ENCODE measurements at places on chromosomes 2 and 18. TPM values are rescaled to one million over a fixed set of nuclear protein-coding genes. Genes with fewer than 3 reads are reported as not detected.

DNA sequence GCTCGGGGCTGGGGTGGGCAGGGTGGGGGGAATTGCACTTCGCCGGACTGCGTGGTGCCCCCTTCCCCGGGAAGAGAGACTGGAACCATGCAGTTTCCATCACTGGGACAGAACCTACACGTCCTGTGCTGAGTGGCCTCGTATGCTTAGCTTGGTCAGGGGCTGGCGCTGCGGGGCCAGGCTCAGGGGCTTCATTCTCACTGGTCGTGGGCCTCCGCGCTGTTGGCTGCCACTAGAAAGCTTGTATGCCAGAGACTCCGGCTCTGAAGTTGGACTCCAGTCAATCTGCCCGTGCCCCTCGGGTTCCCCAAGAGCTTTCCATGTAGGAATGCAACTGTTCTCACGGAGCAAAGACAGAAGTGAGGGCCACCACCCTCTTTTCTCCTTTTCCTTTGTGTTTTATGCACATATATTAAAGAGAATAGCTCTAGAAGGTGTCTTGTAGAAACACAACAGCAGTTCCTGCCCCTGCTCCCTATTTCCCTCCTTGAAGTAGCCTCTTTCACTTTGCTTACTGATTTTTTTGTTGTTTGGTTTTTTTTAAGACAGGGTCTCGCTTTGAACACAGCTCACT is 64.0 kb upstream of the YWHAQ start:
- DNase-seq: no peak
- H3K4me1 ChIP-seq: peaks cover 5% of the 10 kb centered on the region
- H3K4me3 ChIP-seq: no peak overlapping the region
- no peaks in the 10 kb centered on the region for H3K27me3 ChIP-seq
- H3K27ac ChIP-seq: no peak overlapping the region

The OXER1 gene
- 1.1 TPM for total RNA-seq

The CAVIN2 gene
- total RNA-seq: 185 TPM

GRCh38 chr2:133633881-133634409 is 65.7 kb upstream of the NCKAP5 start:
- H3K36me3 ChIP-seq: no peaks in the 10 kb centered on the region
- H3K4me1 ChIP-seq: no peaks in the 10 kb centered on the region
- no peak overlapping the region for H3K27ac ChIP-seq
- DNase-seq: no peak
- peak overlapping the region; percentile 9 for H3K4me3 ChIP-seq

The ZFAND2B gene
- 41.2 TPM for total RNA-seq

DNA sequence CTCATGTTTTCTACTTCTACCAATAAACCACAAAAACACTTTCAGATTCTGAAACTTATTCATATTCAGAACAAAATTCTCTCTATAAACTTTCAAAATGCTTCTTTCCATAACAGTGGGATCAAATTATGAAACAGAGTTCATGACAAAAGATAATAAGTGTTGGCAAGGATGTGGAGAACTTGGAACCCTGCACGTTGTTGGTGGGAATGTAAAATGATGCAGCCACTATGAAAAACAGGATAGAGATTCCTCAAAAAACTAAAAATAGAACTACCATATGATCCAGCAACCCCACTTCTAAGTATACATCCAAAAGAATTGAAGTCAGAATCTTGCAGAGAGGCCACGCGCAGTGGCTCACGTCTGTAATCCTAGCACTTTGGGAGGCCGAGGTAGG is 45.4 kb downstream of the GEMIN6 start:
- no peaks in the 10 kb centered on the region for H3K4me1 ChIP-seq
- H3K27me3 ChIP-seq: no peaks in the 10 kb centered on the region
- no peak for DNase-seq
- no peak overlapping the region for H3K4me3 ChIP-seq
- H3K36me3 ChIP-seq: peaks cover 53% of the 10 kb centered on the region
- H3K27ac ChIP-seq: no peak overlapping the region

- no peaks in the 10 kb centered on the region for H3K4me1 ChIP-seq
- no peaks in the 10 kb centered on the region for H3K36me3 ChIP-seq
- no peak overlapping the region for H3K27ac ChIP-seq
- no peak for DNase-seq
- no peaks in the 10 kb centered on the region for H3K27me3 ChIP-seq
- H3K4me3 ChIP-seq: no peak overlapping the region
These were observed 1.2 kb downstream of the ERMN start for GRCh38 chr2:157324331-157324843.

The ACADL gene
- total RNA-seq: 41.6 TPM

- no peak overlapping the region for H3K27ac ChIP-seq
- H3K27me3 ChIP-seq: no peaks in the 10 kb centered on the region
- no peaks in the 10 kb centered on the region for H3K4me1 ChIP-seq
These were observed 48.2 kb upstream of the PAPOLG start for GRCh38 chr2:60707750-60708371.

- peaks cover 6% of the 10 kb centered on the region for H3K4me1 ChIP-seq
- no peaks in the 10 kb centered on the region for H3K27me3 ChIP-seq
- no peak overlapping the region for H3K4me3 ChIP-seq
- DNase-seq: no peak
- no peak overlapping the region for H3K27ac ChIP-seq
These were observed 117.8 kb upstream of the SPRED2 start for GRCh38 chr2:65550246-65550645.

DNA sequence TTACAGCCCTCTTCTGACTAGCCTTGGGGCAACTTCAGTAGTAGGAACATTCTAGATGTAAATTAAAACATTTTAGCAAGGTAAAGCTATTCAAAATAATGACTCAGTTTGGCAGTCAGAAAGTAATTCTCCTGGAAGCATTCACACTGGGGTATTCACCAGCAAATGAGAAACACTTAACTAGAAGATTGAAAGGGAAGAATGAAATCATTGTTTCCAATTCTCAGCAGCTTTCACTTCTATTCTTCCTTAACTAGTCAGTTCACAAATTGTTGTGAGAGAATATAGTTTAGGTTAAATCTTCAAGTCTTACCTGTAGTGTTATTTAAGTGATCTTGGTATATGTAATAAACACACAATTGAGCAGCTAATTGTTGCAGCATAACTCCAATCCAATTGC is 1135.6 kb upstream of the FAM98A start:
- no peaks in the 10 kb centered on the region for H3K4me1 ChIP-seq
- H3K4me3 ChIP-seq: no peak overlapping the region
- H3K27me3 ChIP-seq: no peaks in the 10 kb centered on the region
- H3K36me3 ChIP-seq: no peaks in the 10 kb centered on the region
- no peak for DNase-seq

- no peak overlapping the region for H3K27ac ChIP-seq
- no peak for DNase-seq
- no peaks in the 10 kb centered on the region for H3K36me3 ChIP-seq
- H3K27me3 ChIP-seq: no peaks in the 10 kb centered on the region
- no peak overlapping the region for H3K4me3 ChIP-seq
These were observed 1008.5 kb upstream of the FANCL start for GRCh38 chr2:59249441-59250306.

The CDKL4 gene
- 2.1 TPM for total RNA-seq

The CERKL gene
- 0.29 TPM for total RNA-seq

- H3K4me1 ChIP-seq: peaks cover 13% of the 10 kb centered on the region
- DNase-seq: no peak
- no peaks in the 10 kb centered on the region for H3K27me3 ChIP-seq
- no peaks in the 10 kb centered on the region for H3K36me3 ChIP-seq
- H3K4me3 ChIP-seq: no peak overlapping the region
- peak overlapping the region; percentile 51 for H3K27ac ChIP-seq
These were observed 25.2 kb upstream of the LCLAT1 start for GRCh38 chr2:30421604-30422443.

- no peak for DNase-seq
- no peak overlapping the region for H3K27ac ChIP-seq
- H3K27me3 ChIP-seq: no peaks in the 10 kb centered on the region
- no peak overlapping the region for H3K4me3 ChIP-seq
- no peaks in the 10 kb centered on the region for H3K36me3 ChIP-seq
These were observed 185.7 kb upstream of the ZEB2 start for GRCh38 chr2:144705328-144706245.

GRCh38 chr18:58562999-58563667 is 65.8 kb downstream of the ALPK2 start:
- H3K36me3 ChIP-seq: no peaks in the 10 kb centered on the region
- H3K27me3 ChIP-seq: no peaks in the 10 kb centered on the region
- H3K27ac ChIP-seq: no peak overlapping the region
- no peak for DNase-seq
- no peak overlapping the region for H3K4me3 ChIP-seq

DNA sequence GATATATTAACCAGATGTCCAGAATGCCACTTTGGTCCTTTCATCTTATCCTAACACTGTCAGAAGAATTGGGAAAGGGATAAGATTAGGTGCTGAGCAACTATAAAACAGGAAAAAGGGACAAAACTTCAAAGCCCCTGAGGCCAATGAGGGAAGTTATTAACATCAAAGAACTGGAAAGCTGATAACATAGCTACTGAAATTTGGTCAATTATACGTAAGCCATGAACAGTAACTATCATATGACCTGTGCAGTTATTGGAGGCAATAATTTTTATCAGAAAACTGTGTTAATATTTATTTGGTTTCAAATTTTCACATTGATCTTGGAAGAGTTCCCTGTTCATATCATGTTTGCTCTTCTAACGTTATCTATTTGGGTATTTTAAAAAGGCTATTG is 2.6 kb upstream of the REG3A start:
- H3K36me3 ChIP-seq: no peaks in the 10 kb centered on the region
- DNase-seq: no peak
- H3K4me3 ChIP-seq: no peak overlapping the region

GRCh38 chr2:136356125-136357006 is 238.4 kb upstream of the CXCR4 start:
- no peak overlapping the region for H3K4me3 ChIP-seq
- H3K27ac ChIP-seq: no peak overlapping the region
- no peaks in the 10 kb centered on the region for H3K27me3 ChIP-seq
- H3K4me1 ChIP-seq: no peaks in the 10 kb centered on the region

GRCh38 chr2:224174521-224174920 is 135.4 kb upstream of the SERPINE2 start:
- no peak for DNase-seq
- H3K27ac ChIP-seq: no peak overlapping the region
- H3K4me1 ChIP-seq: no peaks in the 10 kb centered on the region
- no peak overlapping the region for H3K4me3 ChIP-seq
- H3K27me3 ChIP-seq: no peaks in the 10 kb centered on the region
- no peaks in the 10 kb centered on the region for H3K36me3 ChIP-seq

The ANO7 gene
- total RNA-seq: 2.1 TPM

GRCh38 chr18:378079-378478 is 110.2 kb upstream of the THOC1 start:
- H3K27me3 ChIP-seq: no peaks in the 10 kb centered on the region
- no peaks in the 10 kb centered on the region for H3K36me3 ChIP-seq
- no peak overlapping the region for H3K27ac ChIP-seq
- no peak for DNase-seq

The UBE2E3 gene
- total RNA-seq: 33.8 TPM

Data from upper lobe of right lung (tissue), 1 donor.